ENCODE measurements at places on chromosomes 7 and 10.
A peak's percentile ranks its signal among the peaks of the same experiment; 100 is the strongest.

DNA sequence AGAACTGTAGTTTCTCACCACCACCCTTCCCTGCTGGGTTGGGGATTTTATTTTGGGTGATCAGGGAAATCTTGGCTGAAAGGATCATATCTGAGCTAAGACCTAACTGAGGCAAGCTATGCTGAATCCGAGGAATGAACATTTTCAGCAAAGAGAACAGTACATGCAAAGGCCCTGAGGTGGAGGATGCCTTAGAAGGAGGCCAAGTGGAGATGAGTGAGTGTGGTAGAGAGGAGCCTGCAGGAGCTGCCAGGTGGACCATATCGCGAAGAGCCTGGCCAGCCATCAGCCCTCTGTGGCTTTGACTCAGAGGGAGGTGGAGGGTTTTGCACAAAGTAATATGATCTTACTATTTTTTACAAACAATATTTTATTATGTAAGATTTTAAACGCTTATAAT, 1.6 kb upstream of the RASGEF1A start:
- DNase-seq = no peak

DNA sequence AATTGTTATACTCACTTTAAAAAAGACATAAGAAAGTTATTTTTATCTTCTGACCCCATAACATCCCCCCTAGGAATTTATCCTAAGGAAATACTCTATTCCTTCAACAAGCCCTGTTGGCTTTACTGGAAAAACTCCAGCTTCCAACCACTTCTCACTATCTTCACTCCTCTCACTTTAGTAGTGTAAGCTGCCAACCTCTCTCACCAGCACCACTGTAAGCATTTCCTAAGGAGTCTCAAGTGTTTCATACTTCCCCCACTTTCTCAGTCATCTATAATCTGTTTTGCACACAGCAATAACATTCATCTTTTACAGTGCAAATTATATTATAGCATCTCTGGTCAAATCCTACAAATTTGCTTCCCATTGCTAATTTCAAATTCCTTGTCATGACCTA, 45.8 kb downstream of the GPR85 start:
- no peak for DNase-seq

DNA sequence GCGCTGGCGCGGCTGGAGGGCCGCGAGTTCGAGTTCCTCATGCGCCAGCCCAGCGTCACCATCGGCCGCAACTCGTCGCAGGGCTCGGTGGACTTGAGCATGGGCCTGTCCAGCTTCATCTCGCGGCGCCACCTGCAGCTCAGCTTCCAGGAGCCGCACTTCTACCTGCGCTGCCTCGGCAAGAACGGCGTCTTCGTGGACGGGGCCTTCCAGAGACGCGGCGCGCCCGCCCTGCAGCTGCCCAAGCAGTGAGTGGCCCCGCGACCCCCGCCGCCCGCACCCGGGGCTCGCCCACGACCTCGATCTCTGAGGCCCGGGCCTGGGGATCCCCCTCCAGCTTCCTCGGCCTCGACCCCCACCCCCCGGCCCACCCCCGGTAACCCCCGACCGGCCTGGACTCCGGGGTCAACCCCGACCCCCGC, 537 bp downstream of the FOXK1 start:
- peak; percentile 56 for DNase-seq

GRCh38 chr7:142615508-142615907, 133.8 kb upstream of the PRSS1 start:
- DNase-seq = no peak
